Esophagus squamous epithelium (tissue), 5 donors: ENCODE measurements at places on chromosomes 7 and 10.

DNA sequence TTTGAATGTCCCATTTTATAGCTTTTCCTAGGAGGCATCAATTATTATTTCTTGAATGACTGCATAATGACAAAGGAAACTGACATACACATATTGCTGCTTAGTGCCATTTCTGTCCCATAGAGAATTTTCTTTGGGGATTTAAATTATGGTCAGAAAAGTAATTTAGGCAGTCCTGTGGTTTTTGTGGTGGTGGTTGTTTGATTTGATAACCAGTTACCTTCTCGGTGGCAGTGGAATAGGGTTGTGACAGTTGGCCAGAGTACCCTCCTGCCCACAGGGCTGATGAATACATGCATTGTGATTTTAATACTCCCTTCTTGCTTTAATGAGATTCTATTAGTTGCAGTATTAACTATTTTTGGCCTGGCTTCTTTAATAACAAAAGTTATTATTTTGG, 6.6 kb upstream of the SGCE start:
- DNase-seq: no peak

GRCh38 chr10:83516788-83517187, 622.5 kb upstream of the GHITM start:
- no peak for DNase-seq

- DNase-seq: no peak
Observed at GRCh38 chr7:142519079-142520078, 229.9 kb upstream of the PRSS1 start.

GRCh38 chr7:134533288-134533771, 6.0 kb downstream of the AKR1B10 start:
- no peak for DNase-seq

- no peak for DNase-seq
Observed at GRCh38 chr7:108598153-108598552, 28.5 kb downstream of the DNAJB9 start.

- DNase-seq: no peak
Observed at GRCh38 chr7:29146888-29147609, 712 bp upstream of the CPVL start.

GRCh38 chr10:46006219-46006618, 24.2 kb downstream of the NCOA4 start:
- no peak for DNase-seq

DNA sequence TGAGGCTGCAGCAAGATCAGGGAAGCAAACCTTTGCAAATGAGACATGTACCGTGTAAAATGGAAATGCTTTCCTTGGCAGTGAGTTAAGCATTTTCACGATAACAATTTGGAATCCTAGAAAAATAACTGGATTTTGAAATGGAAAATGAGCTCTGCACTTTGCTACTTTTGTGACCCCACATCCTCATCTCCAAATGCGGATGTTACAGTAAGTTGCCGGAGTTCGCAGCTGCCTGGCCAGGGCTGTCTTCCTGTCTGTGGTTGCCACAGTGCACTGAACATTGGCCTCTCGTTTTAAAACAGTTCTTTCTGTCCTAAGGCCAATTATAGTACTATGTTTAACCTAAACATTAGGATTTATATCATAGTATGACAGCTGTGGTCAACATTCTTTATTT, 136.2 kb upstream of the FZD8 start:
- no peak for DNase-seq

DNA sequence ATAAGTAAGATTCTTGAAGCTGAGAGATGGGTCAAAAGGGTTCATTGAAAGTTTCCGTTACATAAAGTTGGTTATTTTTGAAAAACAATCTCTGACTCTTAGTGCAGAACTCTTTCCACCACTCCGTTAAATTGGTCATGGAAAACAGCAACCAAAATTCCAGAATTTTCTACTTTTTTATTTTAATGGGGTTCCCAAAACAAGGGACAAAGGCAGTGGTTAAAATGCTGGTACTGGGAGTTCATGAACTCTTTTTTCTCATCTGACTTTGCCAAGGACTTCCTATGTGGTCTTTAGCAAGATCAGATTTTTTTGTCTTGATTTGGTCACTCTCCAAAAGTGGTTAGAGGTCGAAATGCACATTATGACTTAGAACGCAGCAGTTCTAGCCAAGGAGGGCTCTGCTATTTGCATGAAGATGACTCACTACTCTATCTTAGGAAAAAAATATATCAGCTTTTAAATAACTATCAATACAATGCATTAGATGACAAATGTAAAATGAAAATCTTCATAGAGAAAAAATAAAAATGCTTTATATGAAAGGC, 145.7 kb downstream of the REEP3 start:
- no peak for DNase-seq

- DNase-seq: no peak
Observed at GRCh38 chr7:139915268-139915863, 86.3 kb downstream of the TBXAS1 start.

DNA sequence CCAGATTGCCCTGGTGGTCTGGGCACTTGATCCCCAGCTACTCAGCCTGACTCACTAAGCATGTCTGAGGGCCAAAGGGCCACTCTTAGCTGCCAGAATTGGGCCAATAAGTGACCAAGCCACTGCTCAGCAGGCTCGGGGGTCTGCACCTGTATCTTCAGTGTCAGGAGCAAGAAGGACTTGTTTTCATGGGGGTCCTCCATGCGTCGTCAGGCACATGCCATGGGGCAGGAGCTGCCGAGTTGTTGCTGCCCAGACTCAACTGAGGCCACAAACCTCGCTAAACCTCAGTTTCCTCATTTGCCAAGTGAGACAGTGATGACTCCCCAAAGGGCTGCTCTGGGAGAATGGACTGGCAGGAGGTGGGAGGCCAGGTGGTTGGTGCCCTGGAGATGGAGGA, 158.6 kb upstream of the GDF10 start:
- DNase-seq: no peak

GRCh38 chr7:81707196-81707595, 62.7 kb downstream of the HGF start:
- no peak for DNase-seq

DNA sequence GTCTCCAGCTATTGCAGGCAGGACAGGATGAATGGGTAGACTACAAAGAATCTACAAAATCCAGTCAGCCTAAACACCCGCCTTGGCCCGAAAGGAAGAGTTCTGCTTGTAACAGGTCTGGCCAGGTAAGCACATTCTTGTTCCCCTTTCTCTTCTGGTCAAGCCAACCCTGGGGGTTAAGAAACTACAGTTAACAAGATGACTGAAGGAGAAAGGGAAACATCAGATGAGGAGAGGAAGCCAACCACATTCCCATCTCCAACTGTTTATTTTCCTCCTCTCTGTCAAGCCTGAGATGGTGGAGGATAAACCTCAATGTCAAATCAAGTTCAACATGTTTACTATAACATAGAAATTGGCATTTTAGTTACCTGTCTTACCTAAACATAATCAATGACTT, 198.9 kb downstream of the IPMK start:
- no peak for DNase-seq

GRCh38 chr10:62866941-62867340, 50.8 kb upstream of the EGR2 start:
- DNase-seq: no peak

DNA sequence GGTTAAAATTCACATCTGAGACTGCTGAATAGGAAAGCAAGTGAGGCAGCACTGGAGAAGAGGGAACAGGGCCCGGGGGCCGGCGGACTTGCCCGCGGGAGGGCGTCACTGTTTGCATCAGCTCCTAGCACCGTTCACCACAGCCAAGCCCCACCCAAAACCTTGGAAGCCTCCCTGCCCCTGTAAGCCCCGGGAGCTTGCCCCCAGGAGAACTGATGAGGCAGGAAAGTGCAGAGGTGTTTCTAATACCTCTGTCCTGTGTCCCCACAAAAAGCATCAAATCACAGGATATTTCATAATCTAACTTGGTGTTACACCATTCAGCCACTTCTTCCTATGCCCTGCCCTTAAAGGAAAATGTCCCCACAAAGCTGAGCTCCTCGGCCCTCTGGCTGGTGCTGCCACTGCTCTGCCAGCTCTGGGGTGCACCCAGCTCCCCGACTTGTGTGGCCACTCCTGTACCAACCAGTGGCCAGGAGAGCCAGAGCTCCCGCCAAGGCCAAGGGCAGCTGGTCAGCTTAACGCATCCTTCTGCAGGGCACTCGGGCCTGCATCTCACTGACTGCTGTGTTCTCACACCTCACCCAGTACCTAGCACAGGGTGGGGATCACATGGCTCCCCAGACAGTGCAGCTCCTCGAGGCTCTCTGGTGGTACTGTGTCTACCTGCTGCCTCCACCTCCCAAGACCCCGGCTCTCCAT, 47.3 kb upstream of the CNPY1 start:
- DNase-seq: no peak

- DNase-seq: no peak
Observed at GRCh38 chr10:21496343-21497176, 28.9 kb downstream of the SKIDA1 start.

GRCh38 chr10:48215486-48216203, 58.9 kb downstream of the FRMPD2 start:
- no peak for DNase-seq

DNA sequence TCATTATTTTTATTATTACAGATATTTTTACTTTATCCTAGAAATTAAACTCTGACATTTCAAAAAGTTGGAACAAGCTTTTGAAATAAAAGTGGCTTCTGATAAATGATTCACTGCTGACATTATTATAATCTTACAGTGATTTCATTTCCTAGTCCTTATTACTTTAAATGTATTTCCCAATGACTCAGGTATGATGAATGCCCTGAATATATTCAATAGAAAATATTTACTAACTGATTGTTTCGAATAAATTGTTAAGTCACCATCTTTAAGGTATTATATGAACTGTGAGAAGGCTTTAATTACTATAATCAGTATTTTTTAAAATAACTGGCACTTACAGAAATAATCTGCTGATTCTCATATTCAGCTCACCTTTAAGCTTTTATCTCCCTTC, 21.6 kb downstream of the DKK1 start:
- no peak for DNase-seq

GRCh38 chr10:2927958-2928840, 139.1 kb upstream of the PFKP start:
- DNase-seq: no peak

DNA sequence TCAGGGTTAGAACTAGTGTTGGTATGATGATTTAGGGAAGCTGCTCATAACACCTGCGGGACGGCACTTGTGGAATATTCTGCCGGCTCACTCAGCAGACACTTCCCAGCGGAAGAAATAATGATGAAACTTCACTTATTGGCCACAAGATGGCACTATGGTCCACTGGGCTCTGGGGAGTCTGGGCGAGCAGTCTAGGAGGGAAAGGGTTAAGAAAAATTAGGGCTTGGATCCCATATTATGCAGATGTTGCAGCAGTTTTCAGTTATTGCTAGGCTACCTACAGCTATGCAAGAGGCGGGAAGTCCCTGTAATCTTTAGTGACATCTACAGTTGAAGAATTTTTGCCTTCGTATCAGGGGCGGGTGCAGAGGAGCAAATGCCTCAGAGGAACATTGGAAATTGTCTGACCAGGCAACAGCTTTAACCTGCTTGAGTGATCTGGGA, 238.7 kb upstream of the PRSS58 start:
- DNase-seq: no peak

- no peak for DNase-seq
Observed at GRCh38 chr7:121752706-121753105, 120.3 kb upstream of the PTPRZ1 start.

DNA sequence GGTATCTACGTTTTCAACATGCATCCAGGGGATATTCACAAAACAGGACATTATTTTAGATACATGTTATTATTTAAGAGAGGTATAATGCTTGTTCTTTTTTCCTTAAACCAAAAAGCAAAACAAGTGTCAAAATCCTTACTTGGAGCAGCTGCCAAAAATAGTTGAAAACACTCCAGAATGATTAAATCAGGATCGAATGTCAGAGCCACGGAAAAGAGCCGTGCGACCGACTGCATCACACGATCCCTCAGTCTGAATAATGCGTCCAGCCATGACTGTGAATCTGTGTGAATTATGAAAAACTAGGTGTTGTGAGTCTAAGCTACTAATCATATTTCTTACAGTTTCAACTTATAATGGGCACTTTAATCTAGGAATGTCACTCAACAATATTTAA, 126.0 kb downstream of the PARD3 start:
- no peak for DNase-seq

- DNase-seq: no peak
Observed at GRCh38 chr10:29767968-29768367, 133.2 kb upstream of the SVIL start.

GRCh38 chr7:101631224-101631714, 2.2 kb upstream of the MYL10 start:
- no peak for DNase-seq

GRCh38 chr7:30859940-30860496, 51.6 kb upstream of the AQP1 start:
- no peak for DNase-seq

DNA sequence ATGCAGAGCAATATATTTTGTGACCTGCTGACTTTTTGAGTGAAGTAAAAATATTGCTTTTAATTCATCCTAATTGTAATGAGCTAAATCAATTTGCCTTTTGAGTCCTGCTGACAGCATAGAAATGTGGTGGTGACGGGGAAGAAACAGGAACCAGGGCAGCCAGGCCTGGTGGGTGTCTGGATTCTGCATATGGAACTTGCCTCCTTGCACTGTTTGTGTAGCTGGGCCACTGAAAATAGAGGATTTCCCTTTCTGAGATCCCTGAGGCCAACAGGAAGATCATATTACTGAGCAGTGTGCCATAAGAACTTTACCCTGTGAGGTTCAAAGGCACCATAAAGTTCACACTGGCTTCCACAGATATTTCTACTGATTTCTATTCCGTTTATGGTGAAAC, 488.4 kb upstream of the AKR1E2 start:
- no peak for DNase-seq

DNA sequence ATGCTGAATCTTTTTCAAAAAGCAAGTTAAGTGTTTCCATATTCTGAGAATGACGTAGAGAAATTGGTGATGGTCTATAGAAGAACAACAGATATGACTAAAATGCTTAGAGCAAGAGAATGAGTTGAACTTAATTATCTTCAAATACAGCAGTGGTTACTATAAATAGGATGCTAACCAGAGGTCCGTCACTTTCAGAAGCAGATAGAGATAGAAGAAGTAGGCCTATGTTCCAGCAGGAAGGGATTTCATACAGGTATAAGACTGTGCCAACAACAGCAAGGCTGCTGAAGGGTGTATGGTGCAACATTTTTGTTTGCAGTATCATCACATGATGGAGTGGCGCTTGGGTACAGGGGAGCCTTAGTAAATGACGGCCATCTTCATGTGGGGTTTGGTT, 68.6 kb downstream of the HBP1 start:
- no peak for DNase-seq

- DNase-seq: no peak
Observed at GRCh38 chr10:110779489-110779888, 92.2 kb upstream of the PDCD4 start.

GRCh38 chr10:14449293-14449815, 118.6 kb upstream of the FRMD4A start:
- DNase-seq: no peak

GRCh38 chr7:128125816-128126215, 94.6 kb upstream of the LRRC4 start:
- DNase-seq: no peak

- DNase-seq: no peak
Observed at GRCh38 chr7:144027070-144027469, 21.7 kb upstream of the OR2A5 start.

- DNase-seq: no peak
Observed at GRCh38 chr10:22911889-22912762, 15.7 kb upstream of the ARMC3 start.
